Activated CD8-positive, alpha-beta memory T cell treated with anti-CD3 and anti-CD28 coated beads, Interleukin-2, amount 50 U/mL, for 4 hours (primary cell): ENCODE measurements at places on chromosomes 16 and 17.

DNA sequence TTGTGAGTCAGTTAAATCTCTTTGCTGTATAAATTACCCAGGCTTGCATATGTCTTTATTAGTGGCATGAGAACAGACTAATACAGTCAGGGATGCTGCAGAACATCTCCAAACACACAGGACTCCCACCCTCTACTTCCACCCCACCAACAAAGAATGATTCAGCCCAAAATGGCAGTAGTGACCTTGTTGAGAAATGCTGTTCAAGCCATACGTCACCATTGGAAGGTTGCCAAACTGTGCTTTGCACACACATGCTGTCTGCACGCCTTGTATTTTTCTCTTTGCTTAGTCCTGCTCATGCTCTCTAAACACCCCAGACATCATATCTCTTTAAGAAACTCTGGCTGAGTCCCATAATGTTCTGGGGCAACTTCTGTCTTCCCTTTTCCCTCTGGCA, 589.6 kb downstream of the WWOX start:
- DNase-seq = no peak

DNA sequence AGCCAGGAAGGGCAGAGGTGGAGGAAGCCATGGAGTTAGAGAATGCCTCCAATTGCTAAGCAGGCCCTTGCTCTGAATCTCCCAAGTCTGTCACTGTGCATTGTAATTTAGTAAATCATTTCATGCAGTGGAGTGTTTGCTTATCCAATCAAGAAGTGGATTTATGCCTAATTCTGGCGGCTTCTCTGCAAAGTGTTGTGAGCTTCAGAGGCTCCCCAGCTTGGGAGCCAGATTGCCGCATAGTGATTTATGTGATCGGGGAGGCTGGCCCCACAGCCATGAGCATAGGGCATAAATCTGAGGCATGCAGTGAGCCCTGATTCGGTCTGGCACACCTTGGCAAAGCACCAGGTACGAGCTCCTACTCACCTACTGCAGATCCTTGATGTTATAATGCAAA, 520.8 kb downstream of the HS3ST4 start:
- no peak for DNase-seq

GRCh38 chr16:17258848-17259713, 211.7 kb downstream of the XYLT1 start:
- DNase-seq = no peak

DNA sequence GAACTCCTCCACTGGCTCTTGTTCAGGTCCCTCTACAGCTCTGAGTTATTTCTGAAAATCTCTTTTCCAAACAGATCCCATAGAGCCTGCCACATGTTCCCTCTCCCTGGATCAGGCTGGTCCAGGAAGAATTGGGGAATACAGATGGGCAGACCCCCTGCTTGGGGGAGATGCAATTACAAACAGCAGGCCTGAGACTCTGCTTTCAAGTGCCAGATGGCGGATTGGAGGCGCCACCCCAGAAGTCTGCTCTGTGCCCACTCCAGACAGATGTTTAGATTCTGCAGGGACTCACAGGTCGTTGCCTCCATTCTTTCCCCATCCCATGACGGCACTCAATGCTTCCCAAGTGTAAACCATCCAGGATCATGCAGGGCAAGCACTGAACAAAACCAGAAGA, 316.6 kb downstream of the SLC39A11 start:
- no peak for DNase-seq

- no peak for DNase-seq
Measured at GRCh38 chr16:62965831-62966230, 929.6 kb upstream of the CDH8 start.

- DNase-seq = no peak
Measured at GRCh38 chr17:48577330-48577945, 712 bp downstream of the HOXB4 start.

- peak; percentile 77 for DNase-seq
Measured at GRCh38 chr16:57802341-57803133, at the start of gene KIFC3. KIFC3 (minus strand) TSS chr16:57802491; CDS start chr16:57798243, 4,248 bp downstream.

GRCh38 chr16:11340710-11341109, 4.5 kb upstream of the RMI2 start:
- DNase-seq = no peak

DNA sequence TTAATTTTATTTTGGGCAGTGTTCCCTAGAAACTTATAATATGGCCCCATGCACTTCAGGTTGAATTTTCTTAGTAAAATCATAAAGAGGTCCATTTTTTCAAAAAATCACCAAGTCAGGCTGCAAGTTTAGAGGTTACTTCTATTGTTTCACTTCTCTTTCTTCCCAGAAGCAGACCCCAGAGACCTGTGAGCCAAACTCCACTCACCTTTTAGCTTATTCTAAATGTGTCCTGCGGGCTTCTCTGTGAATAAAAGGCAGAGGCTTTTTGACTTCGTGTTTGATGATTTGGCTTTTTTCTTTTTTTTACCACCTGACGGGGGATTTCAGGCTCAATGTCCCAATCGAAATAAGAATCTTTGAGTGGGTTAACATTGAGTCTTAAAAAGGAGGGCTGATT, 7.4 kb downstream of the PRKCB start:
- no peak for DNase-seq

DNA sequence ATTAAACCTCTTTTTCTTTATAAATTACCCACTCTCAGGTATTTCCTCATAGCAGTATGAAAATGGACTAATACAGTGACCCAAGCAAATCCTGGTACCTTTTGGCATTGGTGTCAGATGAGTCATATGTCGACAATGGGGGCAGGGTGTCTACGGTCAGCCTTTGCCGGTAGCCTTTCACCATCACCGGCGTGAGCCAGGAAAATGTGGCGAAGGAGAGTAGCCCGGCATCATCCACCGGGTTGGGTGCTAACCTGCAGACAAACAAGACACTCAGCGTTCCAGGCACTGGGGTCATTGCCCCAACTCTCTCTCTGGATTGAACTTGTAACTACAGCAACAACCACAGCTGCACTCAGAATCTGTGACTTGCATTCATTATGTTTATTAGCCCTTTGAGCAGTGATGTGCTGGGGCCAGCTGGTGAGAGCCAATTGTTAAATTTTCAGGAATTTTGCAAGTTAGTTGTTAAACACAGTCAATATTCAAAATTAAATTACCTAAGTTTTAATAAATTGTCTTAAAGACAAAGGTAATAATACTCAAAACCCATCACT, 11.9 kb downstream of the ABCC12 start:
- no peak for DNase-seq
